ENCODE measurements at places on chromosomes 7 and 10.

- no peak for DNase-seq
These were observed 208.6 kb downstream of the ZNF365 start for GRCh38 chr10:62582804-62583208.

DNA sequence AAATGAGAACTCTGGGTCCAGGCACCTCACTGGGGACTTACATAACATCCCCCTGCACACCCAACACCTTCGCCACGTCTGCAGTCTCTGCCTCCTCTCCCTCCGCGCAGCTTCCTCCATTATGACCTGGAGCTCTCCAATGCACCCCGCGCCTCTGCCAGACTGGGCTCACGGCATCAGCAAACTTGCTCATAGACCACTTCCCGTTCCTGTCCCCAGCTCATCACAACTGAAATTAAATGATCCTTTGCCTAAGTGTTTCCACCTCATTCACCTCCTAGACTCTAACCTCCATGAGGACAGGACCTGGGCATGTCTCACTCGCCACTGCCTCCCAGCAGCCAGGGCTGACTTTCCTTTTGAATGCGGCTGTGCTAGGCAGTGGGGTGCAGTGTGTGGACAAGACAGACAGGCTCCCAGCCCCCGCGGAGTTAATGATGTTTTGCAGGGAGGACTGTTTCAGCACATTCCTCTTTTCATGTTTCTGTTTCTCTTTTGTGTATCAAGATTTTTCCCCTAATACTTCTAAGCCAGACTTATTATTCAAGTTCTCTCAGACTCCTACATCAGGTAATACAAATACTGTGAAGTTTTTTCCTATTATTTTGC lies 18.8 kb downstream of the CHST15 start:
- no peak for DNase-seq

- no peak for DNase-seq
These were observed 111.3 kb downstream of the ITGB8 start for GRCh38 chr7:20441991-20442441.

- no peak for DNase-seq
These were observed 345.0 kb downstream of the SORCS1 start for GRCh38 chr10:106819490-106819889.

DNA sequence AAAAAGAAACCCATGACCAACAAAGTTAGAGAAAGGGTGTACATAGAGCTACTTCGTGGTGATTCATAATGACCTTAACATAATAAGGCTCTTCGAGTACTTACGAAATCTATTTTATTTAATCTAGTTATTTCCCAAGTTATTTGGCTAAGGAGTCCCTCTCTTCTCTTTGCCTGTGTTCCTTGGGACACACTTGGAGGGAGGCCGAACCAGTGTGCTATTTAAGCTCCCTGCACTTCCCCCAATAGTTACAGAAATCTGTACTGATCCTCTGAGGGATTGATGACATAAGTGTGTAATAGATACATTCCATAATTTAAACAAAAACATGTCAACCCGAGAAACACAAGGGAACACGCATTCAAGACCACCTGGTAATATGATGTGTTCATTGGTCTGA lies 351.1 kb downstream of the GATA3 start:
- no peak for DNase-seq

DNA sequence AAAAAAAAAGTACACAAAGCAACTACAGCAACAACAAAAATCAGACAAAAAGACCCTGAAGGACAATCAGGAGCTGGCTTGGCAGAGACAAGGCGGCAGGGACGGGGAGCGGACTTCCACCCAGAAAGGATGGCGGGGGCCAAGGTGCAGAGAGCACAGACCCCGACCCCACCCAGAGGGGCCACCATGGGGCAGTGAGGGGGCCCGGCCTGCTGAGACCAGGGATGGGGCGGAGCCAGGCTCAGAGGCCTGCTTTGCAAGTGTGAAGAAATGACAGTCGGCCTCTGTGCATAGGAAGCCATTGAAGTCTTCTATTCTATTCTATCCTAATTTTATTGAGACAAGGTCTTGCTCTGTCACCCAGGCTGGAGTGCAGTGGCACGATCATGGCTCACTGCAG lies 82.0 kb downstream of the ELFN1 start:
- no peak for DNase-seq

GRCh38 chr7:118300177-118300576 lies 75.7 kb downstream of the ANKRD7 start:
- DNase-seq, result no peak

DNA sequence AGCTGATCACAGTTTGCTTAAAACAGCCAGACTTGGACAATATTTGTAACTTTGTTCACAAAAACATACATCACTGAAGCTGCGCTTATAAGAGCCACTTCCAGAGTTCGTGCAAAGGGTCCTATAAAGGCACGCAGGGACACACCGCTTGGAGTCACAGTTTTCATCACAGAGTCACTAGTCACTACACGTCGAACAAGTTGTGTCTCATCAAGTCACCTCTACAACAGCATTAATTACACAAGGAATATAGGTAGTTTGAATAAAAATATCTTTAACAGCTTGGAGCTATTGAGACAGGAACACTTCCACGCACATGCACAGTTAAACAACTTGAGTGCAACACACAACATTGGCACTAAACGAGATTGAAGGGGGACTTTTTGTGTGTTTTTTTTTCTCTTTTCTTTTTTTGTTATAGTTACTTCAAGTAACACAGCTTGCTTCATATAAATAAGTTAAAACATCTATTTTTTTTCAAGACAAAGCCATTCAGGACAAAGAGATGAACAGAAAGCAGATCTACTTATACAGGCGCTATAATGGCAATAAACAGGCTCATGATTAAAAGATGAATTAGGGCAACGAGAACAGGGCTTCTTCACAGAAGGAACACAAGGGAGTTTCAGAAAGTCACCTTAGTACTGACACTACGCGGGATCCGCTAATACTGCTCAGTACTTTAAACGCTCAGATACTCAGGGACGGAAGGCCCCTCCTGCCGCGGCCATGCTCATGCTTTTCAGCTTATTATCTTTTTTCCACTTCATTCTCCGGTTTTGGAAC lies 2.2 kb downstream of the HOXA5 start:
- DNase-seq, result no peak

DNA sequence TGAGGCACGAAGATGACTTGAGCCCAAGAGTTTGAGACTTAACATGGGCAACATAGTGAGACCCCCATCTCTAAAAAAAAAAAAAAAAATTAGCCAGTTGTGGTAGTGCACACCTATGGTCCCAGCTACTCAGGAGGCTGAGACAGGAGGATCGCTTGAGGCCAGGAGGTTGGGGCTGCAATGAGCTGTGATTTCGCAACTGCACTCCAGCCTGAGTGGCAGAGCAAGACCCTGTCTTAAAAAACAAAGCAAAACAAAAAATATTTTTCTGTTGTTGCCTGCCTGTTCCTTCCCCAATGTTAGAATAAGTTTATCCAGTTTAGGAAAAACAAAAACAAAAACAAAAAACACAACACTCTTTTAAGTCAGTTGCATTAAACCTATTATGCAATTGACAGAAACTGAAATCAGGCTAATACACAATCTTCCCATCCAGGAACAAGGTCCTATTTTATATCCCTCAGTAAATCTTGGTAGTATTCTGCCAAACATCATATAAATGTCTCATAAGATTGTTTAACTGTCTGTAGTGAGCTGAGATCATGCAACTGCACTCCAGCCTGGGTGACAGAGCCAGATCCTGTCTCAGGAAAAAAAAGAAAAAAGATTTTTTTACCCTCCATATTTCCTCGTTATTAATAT lies 4.9 kb downstream of the PILRA start:
- DNase-seq, result no peak

DNA sequence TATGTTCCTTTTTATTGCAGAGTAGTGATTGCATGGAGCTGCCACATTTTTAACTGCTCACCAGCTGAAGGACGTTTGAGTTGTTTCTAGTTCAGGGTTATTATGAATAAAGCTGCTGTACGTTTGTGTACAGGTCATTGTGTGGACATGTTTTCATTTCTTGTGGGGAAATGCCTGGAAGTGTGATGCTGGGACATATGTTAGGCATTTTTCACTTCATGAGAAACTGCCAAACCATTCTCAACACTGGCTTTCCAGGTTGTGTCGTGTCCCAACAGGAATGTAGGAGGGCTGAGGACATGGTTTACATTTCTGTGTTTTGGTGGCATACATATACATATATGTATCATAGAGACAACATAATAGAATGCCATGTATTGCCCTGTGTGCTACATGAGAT lies 73.0 kb downstream of the NEURL1 start:
- no peak for DNase-seq

DNA sequence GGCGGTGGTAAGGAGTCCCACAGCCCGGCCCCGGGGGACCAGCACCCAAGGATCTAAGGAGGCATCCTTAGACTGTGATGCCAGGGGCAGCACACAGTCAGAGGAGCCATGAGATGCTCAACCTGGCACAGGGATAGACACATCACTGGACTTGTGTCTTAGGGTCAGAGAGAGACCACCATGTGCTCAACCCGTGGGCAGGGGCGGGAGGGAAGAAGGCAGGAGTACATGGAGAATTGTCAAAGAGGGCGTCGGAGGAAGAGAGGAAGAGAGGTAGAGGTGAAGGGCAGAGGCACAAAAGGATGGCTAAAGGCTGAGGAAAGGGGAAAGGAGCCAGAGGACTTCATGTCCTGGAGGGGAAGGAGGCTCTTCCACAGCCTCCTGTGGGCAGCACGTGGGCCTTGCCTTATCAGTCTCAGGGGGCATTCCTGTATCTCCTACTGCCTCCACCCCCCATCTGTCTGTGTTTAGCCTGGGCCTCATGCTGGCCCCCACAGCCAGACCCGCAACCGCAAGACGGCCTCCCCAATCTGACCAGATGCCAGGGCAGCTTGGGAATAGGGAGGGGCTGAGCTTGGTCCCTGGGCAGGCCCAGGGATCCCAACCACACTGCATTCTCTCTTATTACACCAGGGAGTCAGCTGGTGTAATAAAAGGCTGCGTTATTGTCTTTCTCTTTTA lies 2.2 kb downstream of the ADCY1 start:
- no peak for DNase-seq

DNA sequence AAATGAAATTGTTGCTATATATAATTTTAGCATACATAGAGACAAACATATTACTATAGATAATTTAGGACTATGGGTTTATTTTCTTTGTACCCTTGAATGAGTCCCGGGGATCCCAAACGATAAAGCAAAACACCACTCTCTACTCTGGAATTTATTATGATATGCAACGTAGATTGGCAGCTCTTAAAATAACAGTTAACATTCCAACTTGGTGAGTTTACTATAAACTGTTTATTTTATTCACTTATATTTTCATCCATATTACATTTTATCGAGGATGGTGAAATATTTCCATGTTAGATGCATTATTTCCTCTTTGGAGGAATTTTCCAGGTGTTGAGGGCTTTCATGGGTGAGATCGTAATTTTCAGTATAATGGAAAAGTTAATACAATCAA lies 138.7 kb upstream of the DGKB start:
- DNase-seq, result no peak
